ENCODE measurements at places on chromosomes 11 and 22.

DNA sequence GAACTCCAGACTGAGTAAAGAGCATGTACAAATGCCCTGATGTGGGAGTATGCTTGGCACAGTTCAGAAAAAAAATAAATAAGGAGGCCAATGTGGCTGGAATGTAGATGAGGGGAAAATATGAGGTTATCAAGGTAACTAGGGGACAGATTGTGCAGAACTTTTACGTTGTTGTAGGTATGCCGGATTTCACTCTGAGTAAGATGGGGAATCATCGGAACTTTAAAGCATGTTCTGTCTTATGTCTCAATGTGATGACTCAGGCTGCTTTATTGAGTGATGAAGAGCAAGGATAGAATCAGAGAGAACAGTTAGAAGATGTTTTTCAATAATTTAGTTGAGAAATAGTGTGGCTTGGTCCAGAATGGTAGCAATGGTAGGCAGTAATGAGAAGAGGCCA, 130.4 kb downstream of the C11orf87 start:
- DNase-seq = no peak

DNA sequence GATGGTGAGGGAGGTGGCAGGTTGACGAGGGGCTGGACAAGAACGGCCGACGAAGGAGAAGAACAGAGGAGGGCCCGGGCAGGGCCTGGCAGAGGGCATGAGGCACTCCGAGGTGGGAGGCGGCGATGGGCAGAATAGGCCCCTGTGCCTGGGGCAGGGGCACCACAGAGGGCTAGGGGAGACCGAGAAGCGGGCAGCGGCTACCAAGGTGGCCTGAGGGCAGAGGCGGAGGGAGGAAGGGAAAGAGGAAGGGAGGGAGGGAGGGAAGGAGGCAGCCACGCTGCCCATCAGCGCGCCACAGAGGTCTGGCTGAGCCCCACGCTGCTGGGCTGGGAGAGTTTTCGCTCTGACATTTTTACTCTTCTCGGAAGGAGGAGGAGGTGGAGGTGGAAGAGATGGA, 11.3 kb downstream of the LSP1 start:
- no peak for DNase-seq

GRCh38 chr11:73298233-73298632, 9.8 kb upstream of the ARHGEF17 start:
- no peak for DNase-seq

- peak; percentile 80 for DNase-seq
Observed at GRCh38 chr11:22163394-22163797, 29.5 kb upstream of the ANO5 start.

DNA sequence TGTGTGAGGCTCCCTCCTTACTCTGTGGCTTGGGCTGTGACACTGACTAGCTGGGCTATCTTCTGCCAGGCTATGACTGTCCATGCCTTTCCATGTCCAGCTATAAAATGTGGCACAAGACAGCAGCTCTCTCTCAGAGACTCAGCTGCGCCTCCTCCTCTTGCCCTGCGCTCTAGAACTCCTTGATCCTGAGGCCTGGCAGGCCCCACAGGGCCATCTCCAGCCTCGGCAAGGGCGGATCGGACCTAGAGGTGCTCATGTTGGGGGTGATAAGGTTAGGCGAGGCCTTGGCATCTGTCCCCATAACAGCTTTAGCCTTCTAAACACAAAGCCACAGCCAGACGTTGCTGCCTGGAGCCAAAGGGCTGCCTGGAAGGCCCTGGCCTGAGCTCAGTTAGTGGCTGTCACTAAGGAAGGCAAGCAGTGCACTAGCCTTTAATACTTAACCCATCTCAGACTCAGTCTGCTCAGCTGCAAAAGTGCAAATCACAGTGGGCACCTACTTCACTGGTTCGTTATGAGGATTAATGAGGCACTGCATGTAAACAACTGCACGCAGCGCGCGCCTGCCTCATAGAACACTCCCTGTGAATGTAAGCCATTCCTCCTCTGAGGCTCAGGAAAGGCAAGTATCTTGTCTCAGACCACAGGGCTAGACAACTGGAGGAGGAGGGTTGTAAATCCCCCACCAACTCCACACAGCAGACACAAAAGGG, 1.2 kb downstream of the GUCD1 start:
- DNase-seq = no peak

DNA sequence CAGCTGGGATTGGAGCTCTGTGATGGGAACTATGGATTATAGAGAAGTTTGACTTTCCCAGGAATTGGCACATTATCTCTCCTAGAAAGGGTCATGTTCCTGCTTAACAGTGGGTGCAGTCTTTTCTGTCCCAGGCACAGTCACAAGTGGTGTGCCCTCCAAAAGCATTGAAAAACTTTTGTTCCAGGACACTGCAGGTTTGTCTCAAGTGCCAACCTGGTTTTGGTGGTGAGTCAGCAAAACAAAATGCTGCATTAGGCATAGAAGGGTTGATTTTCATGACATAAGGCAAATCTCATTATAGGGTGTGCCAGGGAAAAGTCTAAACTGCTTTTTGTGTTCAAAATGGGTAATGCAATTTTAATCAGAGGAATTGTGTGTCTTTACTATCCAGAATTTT, 4.9 kb downstream of the HTATIP2 start:
- DNase-seq = no peak

GRCh38 chr11:78492973-78493372, 75.4 kb upstream of the GAB2 start:
- DNase-seq = no peak

All from Kasumi-1 (cell line).